ENCODE measurements at places on chromosomes 1 and 21.
A peak's percentile ranks its signal among the peaks of the same experiment; 100 is the strongest.

GRCh38 chr1:67534627-67535065, 104.4 kb upstream of the SERBP1 start:
- DNase-seq, result no peak

GRCh38 chr1:224635356-224635755, 19.2 kb downstream of the CNIH3 start:
- DNase-seq, result no peak

DNA sequence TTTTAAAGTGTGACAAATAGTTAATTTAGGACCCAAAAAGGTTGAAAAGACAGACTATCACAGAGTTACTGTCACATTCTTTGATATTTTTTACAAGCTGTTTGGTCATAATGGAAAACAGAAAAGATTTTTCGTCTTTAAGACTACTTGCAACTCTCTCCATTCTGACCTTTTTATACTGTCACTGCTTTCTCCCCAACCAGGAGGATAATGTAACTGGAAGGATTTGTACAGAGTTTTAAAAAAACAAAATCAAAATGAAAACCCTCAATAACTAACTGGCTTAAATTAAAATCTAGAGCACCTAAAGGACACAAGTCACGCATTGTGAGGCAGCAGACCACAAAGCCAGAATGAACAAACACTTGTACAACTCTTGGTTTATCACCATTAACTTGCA, 257.7 kb downstream of the FAF1 start:
- no peak for DNase-seq

- no peak for DNase-seq
Measured at GRCh38 chr1:38587766-38588165, 271.8 kb downstream of the RRAGC start.

DNA sequence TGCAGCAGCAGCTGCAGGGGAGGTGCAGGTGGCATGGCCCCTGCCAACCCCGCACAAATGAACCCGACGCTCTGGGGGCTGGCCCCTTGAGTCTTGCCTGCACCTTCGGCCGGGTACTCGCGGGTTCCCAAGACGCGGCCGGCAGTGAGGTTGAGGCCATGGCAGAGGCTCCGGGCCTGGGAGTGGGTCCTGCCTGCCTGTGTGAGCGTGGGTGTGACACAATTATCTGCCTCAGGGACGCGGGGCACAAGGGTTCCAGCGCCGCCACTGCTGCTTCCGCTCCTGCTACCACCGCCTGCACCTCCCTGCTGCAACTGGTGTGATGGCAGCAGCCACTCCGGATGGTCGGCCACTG, 20.9 kb upstream of the TGFB2 start:
- no peak for DNase-seq

DNA sequence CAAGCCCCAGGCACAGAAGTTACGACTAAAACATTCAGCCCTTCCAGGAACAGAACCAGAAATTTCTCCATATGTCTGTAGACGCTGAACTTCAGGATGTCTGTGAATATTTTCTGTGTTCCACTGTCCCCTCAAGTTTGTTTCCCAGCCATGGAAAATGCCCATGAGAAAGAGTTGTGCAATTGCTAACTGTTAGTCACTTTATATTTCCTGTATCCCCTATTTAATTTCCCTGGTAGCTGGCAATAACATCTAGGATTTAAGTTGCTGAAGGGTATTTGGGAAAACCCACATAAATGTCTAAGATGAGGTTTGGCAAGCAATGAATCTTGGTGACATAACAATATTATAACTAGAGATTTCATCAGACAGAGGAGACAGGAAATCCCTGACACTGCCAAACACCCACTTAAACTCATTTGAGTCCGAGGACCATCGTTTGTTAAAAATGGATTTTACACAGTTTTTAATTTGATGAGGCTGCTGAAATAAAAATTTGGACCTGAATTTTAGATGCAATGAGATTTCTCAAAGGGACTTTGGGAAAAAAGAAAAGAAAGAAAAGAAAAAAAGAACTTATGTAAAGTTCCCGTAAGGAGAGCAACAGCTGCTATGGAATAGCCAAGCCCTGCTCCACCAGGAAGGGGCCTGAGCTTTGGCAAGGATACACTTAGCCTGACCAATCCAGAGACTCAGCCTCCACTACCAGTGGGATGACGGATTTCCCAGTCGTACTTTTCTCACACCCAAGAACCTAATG, 21.8 kb upstream of the ERRFI1 start:
- no peak for DNase-seq

DNA sequence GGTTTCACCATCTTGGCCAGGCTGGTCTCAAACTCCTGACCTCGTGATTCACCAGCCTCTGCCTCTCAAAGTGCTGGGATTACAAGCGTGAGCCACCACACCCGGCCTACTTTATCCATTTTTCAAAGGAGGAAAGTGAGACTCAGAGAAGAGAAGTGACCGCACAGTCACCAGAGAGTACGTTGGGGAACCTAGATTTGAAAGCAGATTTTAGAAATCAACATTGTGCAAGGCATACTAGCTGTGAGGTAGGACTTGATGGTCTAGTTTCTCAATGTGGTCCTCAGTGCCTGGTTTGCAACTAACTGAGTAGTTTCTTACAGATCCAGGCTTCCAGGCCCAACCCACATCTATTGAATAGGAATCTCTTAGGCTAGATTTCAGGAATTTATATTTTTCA, 1.7 kb upstream of the PRCC start:
- DNase-seq, result no peak

DNA sequence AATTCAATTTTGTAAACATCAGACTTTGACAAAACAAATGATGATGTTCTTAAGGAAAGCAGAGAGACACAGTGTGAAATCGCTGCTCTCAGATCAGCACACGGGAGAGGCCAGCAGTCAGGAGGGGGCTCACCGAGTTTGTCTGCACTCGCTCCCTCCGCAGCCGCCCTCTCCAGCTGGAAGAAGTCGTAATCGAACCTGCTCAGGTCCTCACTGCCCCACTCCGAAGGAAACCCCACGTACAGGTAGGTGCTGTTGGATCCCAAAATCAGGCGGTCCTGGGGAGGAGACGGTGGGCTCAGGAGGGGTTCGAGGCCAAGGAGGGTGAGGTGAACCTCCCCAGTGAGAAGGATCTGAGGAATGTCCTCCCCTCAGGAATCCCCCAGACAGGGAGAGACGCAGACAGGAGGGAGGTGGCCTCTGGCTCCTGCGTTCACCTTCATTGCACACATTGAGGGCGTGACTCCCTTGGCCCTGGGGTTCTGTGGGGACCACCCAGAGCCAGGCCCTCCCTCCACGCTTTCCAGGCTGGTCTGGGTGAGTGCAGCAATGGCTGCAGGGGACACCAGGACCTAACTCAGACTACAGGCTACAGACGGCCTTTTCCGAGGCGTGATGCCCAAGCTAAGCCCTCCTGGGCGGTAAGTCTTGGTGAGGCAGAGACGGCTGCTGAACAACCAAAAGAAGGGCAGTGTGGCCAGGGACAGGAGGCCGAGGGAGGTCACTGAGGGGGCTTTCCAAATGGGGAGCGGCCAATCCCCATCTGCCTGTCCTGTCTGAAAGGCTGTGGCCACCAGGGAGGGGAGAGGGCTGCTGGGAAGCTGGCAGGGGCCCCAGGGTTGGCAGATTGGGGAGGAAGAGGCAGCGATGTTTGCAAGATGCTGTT, 65.5 kb downstream of the SCCPDH start:
- DNase-seq, result no peak

DNA sequence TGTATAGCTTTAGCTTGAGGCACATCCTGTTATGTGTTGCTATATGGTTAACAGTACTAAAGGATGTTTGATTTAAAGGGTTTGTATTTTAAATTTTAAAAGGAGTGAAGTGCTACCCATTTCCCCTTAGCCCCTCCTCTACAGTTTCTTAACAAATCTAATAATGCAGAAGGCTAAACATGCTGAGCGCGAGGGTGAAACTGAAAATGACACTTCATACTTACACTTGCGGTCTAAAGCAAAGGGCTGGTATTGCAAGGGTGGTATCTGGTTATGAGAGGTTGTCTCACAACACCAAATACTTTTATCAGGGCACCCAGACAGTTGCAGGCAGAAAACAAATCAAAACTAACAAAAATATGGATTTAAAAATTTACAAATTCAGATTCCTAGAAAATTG, 172.3 kb downstream of the SIPA1L2 start:
- no peak for DNase-seq

DNA sequence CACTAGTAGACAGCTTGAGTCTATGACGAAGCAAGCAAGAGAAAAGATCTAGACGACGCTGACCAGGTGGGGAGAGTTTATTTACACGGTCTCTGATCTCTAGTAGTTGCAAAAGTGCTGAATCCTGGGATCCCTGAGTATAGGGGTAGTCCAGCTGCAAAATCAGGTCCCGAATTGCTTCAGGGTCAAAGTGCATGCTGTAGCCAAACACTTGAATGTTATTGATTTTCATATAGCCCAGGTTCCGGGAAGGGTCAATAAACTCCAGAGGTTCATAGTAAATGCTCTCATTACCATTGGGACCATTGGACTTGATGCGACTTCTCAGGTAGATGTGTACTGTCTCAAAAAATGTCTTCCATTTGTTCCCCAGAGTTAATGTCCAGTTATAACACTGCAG, 379.6 kb downstream of the BRINP3 start:
- DNase-seq, result no peak

- DNase-seq, result no peak
Measured at GRCh38 chr21:38816400-38816977, 10.8 kb downstream of the ETS2 start.

DNA sequence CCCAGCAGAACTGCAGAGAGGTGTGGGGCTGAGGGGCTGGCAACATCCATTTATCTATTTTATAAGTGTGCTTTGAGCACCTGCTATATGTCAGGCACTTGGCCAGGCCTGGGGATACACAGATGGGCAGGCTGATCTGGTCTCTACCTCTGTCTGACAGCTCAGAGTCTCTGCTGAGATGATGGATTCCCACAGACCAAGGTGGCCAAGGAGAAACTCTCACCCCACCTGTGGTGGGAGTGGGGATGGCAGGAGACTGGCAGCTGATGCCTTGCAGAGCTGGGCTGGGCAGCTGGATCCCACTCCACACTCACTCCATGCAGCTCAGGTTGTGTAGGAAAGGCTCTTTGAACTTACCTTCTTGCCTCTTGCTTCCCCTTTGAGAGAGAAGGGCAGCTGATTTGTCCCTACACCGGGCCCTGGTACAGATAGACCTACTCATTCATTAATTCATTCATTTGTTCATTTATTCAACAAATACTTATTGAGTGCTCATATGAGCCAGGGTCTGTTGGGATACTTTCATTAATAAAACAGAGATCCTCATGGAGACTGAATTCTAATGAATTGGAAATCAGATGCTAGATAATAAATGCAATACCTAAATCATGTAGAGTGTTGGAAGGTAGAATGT, 9.0 kb downstream of the ADORA1 start:
- DNase-seq, result no peak

DNA sequence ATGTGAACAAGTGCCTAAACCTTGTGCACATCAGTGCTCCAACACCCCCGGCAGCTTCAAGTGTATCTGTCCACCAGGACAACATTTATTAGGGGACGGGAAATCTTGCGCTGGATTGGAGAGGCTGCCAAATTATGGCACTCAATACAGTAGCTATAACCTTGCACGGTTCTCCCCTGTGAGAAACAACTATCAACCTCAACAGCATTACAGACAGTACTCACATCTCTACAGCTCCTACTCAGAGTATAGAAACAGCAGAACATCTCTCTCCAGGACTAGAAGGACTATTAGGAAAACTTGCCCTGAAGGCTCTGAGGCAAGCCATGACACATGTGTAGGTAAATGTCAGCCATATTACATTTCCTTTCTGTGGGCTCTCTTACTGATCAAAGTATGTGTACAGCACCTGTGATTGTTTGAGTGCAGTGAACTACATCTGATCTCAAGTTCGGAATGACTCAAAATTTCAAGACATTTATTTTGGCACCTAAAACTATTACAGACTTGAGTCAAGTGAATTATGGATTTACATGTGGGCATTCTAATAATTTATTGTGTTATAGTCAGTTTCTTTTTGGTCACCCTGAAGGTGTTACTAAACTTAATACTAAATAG, 196.5 kb downstream of the TPR start:
- DNase-seq, result no peak

GRCh38 chr1:186671136-186671825, 8.9 kb downstream of the PTGS2 start:
- no peak for DNase-seq

- DNase-seq, result no peak
Measured at GRCh38 chr1:151266315-151266714, 11.8 kb downstream of the PSMD4 start.

DNA sequence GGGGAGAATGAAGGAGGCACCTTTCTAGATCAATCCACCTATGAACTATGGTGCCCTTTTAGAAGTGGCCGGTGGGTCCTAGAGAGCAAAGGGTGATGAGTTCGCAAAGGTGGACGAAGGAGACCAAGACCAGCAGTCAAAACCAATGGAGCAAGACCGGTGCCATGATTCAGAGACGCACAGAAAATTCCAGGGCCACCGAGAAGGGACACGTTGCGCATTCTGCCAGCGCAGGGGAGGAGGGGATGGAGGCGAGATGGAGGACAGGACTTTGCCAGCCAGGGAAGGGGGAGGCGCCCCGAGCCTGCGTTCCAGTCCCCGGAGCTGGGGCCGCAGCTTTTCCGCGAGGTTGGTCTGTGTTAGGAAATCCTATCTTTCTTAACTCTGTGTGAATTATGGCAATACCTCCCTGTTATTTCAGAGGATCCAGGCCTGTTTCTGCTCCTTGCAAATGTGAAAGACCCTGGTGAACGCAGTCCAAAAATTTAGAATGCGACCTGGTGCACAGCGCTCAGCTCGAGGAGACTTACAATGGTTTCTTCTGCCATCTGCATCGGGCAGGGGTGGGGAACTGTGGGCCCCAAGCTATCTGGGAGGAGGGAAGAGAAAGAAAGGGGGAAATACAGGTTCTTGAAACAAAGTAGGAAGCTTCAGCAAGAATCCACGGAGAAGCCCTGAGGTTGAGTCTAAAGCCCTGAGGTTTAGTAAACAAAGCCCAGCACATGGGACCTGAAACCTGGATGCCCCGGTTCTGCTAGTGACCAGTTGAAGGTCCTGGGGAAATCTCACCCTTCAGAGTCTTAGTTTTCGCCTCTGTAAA, 129.4 kb downstream of the MRPS6 start:
- DNase-seq, result peak; percentile 57

- no peak for DNase-seq
Measured at GRCh38 chr1:206573319-206573718, 38.9 kb downstream of the EIF2D start.

- DNase-seq, result no peak
Measured at GRCh38 chr1:217494767-217495166, 136.1 kb downstream of the GPATCH2 start.

- no peak for DNase-seq
Measured at GRCh38 chr1:27628712-27629111, 6.3 kb downstream of the FGR start.

- no peak for DNase-seq
Measured at GRCh38 chr1:205590777-205591513, 40.9 kb downstream of the ELK4 start.
